Uterus (tissue), 4 donors: ENCODE measurements at places on chromosomes 16 and 17.

DNA sequence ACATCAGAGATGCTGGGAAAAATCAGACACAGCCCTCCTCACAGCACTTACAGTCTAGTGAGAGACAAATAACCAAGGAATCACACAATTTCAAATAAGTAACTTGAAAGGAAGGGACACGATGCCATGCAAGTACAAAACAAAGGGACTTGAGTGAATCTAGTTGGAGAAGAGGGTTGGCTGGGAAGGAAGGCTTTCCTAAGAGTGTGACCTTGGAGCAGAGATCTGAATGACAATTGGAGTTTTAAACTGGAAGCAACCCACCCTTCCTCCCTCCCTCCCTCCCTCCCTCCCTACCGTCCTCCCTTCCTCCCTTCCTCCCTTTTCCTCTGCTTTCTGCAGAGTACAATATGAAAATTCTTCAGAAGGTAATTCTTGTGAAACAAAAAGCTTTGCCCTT lies 31.1 kb downstream of the ADAMTS18 start:
- DNase-seq: no peak

- no peak for DNase-seq
Observed at GRCh38 chr17:40956401-40957254, 10.1 kb downstream of the KRT39 start.

DNA sequence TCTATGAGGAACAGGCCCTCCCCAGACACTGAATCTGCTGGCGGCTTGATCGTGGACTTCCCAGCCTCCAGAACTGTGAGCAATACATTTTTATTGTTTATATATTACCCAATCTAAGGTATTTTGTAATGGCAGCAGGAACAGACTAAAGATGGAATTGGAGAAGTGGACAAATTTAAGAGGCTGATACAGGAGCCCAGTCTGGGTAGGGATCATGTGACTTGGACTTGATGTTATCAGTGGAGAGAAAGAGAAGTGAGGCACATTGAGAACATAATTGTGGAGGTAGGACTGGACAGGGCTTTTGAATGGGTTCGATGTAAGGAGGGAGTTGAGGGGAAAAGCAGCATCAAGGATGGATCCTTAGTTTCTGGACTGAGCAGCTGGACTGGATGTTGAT lies 93.8 kb downstream of the USP31 start:
- DNase-seq: no peak

- DNase-seq: peak; percentile 38
Observed at GRCh38 chr16:4882000-4882632, 34.8 kb downstream of the UBN1 start.

- DNase-seq: peak; percentile 65
Observed at GRCh38 chr16:106623-107324, 28.7 kb downstream of the MPG start.

- DNase-seq: no peak
Observed at GRCh38 chr17:2462481-2462880, 49.2 kb downstream of the METTL16 start.

DNA sequence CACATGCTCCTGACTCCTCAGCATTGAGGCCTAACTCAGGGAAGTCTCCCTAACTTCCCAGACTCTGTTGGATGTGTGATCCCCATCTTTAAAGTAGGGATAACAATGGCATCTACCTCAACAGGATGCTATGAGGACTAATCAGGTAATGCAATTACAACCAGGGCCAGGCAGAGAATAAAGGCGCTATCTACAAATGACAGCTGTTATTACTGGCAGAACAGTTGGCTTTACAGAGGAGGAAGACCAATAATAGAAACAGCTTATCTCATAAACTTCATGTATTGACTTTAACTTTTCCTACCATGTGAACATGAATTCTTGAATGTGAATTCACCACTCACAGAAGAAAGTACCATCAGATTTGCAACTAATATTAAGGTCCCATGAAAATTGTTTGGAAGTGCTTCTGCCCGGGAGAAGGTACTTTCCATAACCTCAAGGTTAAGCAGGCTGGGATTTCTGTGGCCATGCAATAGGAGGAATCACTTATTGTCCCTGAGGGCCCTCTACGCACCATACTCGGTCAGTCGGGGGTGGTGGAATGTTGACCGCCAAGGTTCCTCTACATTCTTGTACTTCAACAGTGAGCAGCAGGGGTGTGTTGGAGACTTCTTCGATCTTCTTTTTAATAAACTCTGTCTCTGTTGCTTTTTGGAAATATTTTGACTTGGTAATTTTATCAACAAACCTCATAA lies 22.6 kb upstream of the ERN1 start:
- DNase-seq: no peak

GRCh38 chr16:9895817-9896216 lies 286.4 kb downstream of the GRIN2A start:
- no peak for DNase-seq

DNA sequence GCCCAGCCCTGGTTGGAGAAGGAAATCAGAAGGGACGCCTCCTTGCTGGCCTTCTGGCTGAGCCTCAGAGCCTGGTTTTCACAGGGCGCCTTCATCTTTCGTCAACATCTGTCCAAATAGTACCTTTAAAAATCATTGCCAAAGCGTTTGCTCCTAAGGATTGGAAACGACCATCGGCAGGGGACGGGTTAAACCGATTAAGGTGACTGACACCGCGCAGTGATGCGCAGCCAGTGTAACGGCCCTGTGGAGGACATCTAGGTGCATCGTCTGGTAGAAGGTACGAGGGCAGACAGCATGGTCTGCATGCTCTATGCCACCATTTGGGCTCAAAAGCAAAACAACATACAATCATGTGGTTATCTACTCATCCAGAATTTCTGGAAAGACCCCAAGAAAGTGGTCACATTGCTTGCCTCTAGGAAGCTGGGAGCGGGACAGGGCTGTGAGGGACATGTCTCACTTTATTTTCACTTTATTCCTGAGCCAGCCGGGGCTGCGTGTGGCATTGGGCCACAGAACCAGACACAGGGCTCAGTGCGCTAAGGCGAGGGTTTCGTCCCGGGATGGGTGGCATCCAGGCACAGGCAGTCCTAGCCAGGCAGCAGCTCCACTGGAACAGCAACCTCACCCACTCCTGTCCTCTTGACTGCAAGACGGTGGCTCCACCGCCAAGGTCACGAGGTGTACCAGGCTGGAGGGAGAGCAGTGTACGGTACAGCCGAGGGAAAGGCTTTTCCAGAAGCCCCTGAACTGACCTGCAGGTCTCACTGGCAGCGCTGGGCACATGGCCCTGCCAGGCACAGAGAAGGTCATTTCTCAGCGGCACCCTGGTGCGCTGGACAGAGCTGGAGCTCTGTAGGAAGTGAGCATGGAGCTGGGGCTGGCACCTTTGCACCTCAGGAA lies 40.9 kb upstream of the JPH3 start:
- DNase-seq: no peak

DNA sequence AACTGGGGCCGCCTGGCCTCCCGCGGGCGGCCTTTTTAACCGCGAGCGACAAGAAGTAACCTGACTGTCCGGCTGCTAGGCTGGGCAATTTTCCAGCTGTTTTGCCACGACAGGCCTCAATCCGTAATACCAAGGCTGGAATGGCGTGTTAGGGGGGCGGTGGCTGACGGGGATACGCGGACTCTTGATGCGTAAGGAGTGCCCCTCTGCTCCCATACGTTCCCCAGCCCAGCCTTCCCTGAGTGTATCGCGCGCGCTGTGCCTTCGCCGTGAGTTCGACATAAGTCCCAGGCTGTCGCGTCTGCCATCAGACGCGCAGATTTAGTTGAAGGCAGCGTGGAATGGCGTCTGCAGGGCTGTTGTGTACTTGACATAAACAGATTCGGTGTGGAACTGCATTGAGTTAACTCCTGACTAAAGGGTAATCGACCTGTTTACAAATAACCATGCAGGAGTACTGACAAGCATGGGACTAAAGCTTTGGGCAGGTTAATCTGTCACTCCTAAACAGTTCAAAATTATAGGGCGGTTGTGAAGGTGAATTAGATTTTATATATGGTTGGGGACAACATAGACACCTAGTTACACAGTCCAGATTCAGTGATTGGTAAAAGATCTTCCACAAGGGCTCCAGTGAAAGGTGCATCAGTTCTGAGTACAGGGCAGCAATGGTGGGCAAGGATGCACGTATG lies 16.6 kb upstream of the ERN1 start:
- DNase-seq: peak; percentile 65

DNA sequence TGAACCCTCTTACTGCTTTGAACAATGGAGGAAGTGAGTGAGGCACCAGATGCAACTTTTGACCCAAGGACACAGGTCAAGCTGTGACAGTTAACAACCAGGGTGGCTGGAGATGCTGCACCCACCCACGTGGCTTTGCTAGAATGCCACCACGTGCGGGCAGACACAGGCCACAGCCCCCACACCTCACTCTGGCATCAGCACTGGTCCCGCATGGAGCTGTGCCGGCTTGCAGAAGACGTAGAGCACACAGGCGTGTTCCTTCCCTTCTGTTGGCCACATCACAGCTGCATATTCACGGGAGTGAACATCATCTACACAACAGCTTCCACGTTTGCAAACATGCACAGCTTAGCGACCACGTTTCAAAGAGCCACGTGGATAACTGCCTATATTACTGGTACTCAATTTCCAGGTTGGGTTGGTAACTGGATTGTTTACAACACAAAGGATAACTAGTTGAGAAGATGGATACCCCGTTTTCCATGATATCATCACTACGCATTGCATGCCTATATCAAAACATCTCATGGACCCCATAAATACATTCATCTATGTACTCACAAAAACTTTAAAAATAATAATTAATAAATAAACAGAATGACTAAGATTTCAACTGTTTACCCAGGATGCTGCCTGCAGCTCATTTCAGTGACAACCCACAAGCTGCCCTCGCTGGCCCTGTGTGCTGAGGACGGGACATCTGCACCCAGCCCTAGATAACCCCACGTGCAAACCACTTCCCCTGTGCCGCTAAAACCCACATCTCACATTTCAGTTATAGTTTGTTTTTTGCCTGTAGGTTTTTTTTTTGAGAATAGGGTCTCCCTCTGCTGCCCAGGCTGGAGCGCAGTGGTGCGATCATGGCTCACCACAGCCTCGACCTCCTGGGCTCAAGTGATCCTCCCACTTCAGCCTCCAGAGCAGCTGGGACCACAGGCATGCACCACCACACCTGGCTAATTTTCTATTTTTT lies 132.0 kb downstream of the ANKRD11 start:
- no peak for DNase-seq

GRCh38 chr17:12590417-12590816 lies 75.3 kb upstream of the MYOCD start:
- no peak for DNase-seq

DNA sequence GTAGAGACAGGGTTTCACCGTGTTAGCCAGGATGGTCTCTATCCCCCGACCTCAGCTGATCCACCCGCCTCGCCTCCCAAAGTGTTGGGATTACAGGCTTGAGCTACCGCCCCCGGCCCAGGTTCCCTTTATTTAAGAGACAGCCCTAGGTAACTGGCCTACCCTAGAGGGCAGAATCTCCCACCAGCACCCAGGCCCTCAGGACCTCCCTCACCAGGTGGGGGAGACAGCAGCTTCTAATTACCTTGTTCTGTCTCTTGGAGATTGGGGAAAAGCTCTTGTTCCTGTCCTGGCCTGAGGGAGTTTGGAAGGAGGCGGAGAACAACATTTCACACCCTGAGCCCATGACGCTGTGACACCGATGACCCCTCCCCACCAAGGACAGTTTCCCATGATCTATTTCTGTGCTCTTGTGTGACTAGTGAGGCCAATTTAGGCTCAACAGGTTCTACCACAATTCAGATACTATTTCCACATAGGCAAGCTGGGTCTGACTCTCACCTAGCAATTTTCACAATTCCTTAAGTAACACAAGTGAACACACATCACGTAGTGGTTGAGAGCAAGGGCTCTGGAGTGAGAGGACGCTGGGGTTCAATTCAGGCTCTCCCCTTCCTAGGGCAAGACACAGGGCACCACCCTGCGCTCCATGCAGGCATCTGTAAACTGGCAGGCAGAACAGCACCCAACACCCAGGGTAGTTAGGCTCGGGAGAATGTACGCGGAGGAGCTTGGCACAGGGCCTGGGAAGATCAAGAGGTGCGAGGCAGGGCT lies 20.4 kb downstream of the HDAC5 start:
- DNase-seq: no peak

DNA sequence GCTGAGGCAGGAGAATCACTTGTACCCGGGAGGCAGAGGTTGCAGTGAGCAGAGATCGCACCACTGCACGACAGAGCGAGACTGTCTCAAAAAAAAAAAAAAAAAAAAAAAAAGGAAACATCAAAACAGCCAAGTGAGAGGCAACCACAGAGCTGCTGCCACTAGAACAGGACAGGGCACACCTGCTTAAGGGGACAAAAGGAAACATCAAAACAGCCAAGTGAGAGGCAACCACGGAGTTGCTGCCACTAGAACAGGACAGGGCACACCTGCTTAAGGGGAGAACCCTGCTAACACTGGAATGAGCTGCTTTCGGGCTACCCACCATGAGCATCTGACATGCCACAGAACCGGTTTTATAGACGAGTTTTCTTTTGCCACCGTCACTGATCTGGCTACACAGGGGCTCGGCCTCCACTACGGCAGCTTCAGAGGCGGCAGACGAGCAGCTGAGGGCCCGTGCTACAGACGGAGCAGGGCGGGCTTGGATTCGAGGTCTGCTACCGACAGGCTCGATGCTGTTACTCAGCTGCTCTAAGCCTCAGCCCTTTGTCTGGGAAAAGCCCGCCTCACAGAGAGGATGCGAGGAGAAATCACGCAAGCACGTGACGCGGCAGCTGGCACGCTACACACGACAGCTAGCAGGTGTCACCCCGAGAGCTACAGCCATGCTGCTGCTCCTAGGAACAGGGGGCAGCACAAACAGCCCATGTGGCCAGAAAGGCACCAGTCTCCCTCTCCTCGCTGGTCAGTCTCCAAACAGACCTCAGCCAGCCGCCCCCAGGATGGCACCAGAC lies 2.0 kb downstream of the P4HB start:
- no peak for DNase-seq

DNA sequence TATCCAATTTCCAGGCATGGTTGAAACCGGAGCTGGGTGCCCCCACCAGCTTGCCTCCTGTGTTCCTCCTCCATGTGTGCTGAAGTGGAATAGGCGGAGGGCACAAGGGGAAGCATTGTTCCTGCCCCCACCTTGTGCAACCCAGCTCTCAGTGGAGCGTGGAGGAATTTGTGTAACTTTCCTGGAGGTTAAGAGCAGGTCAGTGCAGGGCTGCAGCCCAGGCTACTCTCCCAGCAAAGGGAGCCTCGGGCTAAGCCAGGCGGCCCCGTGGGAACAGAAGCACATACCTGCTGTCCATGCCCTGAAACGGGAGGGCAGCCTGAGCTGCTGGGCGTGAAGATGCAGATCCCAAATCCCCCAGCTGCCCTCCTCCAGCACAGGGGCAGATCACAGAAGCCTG lies 158.8 kb upstream of the LHX1 start:
- no peak for DNase-seq

DNA sequence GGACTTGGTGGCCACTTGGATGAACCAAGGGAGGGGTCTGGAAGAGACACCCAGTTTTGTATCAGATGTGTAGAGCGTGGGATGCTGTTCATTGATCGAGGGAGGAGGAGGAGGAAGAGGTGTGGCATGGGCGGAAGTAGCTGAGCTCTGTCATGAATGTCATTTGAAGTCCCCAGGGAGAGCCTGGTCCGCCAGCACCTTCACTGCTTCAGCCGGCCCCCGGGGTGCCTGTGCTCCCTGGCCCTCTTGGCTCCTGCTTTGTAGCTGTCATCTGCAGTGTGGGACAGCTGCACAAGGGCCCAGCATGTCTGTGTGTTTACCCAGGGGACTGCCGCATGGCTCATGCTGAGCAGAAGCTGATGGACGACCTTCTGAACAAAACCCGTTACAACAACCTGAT lies 75.4 kb upstream of the RBL2 start:
- no peak for DNase-seq

- DNase-seq: no peak
Observed at GRCh38 chr16:23146877-23147601, 2.2 kb downstream of the USP31 start.
